ENCODE measurements at places on chromosomes 7 and 10.
A peak's percentile ranks its signal among the peaks of the same experiment; 100 is the strongest.

DNA sequence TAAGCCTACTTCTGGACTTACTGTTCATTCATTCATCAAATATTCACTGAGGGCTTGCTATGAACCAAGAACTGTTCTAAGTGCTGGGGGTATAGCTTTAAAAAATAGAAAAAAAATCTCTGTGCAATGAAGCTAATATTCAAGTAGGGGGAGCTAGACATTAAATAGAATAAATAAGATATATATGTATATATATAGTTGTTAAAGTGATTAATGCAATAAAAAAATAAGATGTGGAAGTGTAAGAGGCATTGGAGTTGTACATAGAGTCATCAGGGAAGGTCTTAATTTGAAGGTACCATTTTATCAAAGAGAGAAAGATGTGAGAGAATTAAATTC, 181.2 kb upstream of the AGR3 start:
- DNase-seq, result no peak

GRCh38 chr7:31603046-31603445, 84.0 kb upstream of the PPP1R17 start:
- no peak for DNase-seq

GRCh38 chr10:128517167-128517566, 390.9 kb upstream of the MKI67 start:
- no peak for DNase-seq

- no peak for DNase-seq
Observed at GRCh38 chr10:44056206-44056605, 328.7 kb downstream of the CXCL12 start.

DNA sequence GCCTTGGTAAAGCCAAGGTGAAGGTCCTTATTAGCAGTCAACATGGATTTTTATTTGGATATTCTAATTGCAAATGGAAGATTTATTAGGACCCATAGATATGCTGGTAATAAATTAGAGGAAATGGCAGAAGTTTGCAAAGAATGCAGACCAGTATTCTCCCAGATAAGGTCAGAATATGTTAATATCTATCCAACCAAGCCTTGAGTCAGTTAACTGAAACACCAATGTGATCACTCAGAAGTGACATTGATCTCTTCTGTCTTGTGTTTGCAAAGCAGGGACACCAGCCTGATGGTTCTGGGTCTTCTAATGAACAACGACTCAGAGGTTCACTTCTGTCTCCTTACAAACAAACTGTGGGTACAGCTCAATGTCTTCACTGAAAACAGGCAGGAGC, 21.5 kb downstream of the UROS start:
- DNase-seq, result no peak

- peak; percentile 7 for DNase-seq
Observed at GRCh38 chr10:104339469-104340110, 1.3 kb upstream of the ITPRIP start.

GRCh38 chr10:128540128-128540762, 414.0 kb upstream of the MKI67 start:
- DNase-seq, result no peak

GRCh38 chr10:58651040-58651439, 138.4 kb downstream of the BICC1 start:
- no peak for DNase-seq

DNA sequence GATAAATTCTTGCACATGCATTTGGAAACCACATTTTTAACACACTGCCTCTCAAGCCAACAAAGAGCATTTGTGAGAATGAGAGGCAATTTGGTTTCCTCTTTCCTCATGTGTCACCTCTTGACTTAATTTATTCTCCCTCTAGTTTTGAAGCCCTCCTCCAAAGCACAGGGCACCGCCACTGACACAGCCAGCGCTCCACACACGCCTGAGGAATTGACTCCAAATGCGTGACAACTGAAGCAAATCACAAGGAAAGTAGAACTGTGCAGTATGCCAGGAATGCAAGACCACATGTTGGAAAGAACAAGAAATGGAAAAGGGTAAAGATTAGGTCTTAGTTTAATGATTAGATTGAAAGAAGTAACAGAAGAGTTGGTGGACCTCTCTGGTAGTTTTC, 173.3 kb downstream of the LSM5 start:
- no peak for DNase-seq

DNA sequence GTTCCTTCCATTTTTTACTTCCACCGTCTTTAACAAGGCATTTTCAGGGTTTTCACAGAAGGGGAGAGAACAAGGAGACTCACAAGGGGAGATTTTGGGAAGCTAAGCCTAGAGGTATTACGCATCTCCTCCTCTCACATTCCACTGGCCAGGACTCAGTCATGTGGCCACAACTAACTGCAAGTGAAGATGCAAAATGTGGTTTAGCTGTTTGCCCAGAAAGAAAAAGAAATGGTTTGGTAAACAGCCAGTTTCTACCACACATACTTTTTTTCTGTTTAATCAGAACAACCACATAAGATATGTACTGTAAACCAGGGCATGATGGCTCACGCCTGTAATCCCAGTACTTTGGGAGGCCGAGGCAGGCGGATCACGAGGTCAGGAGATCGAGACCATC, 21.4 kb upstream of the HELLS start:
- DNase-seq, result no peak

- DNase-seq, result no peak
Observed at GRCh38 chr7:16450366-16450765, 15.2 kb downstream of the SOSTDC1 start.

- no peak for DNase-seq
Observed at GRCh38 chr10:2993636-2994035, 73.7 kb upstream of the PFKP start.

GRCh38 chr10:63346015-63346441, 119.7 kb downstream of the JMJD1C start:
- DNase-seq, result no peak

DNA sequence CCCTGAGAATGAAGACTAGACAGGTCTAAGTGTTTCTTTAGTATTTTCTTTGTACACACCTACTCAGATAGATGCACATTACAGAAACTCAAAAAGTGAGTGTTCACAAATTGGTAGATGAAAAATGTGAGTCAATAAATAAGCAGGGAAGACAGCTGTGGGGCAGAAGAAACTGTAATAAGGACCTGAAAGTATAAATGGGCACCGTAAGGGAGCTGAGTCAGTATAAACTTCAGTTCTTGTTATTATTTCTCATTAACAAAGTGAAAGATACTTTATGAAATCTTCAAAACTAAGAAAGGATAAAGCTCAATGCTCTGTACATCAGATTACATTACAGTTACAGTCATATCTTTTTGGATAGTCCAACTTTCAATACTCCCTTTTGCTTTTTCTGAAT, 2.5 kb downstream of the MTPN start:
- no peak for DNase-seq

- DNase-seq, result no peak
Observed at GRCh38 chr7:28889290-28889689, 68.8 kb downstream of the TRIL start.

DNA sequence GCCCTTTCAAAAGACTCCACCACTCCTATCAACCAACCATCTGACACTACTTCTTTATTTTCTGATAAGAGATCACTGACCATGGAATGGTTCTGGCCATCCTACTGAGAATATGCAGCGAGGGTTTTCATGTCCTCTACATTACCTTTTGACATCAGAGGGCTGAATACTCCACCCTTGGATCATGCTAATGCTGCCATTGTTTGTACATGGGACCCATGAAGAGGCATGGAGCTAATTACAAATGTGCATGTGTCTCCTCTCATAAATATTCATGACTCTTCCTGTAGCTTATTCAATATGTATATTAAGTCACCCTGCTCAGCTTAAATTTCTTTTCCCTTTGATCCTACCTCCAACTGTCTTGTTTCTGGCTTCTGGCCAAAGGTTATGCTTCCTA, 1065.8 kb upstream of the GHITM start:
- DNase-seq, result no peak

- no peak for DNase-seq
Observed at GRCh38 chr10:108521827-108522492, 1357.5 kb upstream of the SORCS1 start.

DNA sequence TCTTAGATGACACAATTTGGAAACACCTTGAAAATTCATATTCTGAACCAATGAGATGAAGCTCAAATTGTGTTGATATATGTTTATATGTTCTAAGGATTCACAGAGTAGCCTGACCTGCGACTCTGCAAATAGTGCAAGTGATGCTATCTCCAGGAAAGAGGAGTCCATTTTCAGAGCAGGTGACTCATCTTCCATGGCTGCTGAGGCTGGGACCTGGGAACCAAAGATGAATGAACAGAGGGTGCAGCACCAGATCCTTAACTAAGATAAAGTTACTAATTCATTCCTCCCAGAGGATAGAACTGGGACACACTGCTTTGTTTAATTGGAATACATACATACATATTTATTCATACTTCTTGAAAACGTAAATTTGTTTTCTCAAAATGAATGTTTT, 240.6 kb upstream of the SEMA3C start:
- DNase-seq, result no peak

- DNase-seq, result no peak
Observed at GRCh38 chr10:128124813-128125403, 1.3 kb downstream of the MKI67 start.

DNA sequence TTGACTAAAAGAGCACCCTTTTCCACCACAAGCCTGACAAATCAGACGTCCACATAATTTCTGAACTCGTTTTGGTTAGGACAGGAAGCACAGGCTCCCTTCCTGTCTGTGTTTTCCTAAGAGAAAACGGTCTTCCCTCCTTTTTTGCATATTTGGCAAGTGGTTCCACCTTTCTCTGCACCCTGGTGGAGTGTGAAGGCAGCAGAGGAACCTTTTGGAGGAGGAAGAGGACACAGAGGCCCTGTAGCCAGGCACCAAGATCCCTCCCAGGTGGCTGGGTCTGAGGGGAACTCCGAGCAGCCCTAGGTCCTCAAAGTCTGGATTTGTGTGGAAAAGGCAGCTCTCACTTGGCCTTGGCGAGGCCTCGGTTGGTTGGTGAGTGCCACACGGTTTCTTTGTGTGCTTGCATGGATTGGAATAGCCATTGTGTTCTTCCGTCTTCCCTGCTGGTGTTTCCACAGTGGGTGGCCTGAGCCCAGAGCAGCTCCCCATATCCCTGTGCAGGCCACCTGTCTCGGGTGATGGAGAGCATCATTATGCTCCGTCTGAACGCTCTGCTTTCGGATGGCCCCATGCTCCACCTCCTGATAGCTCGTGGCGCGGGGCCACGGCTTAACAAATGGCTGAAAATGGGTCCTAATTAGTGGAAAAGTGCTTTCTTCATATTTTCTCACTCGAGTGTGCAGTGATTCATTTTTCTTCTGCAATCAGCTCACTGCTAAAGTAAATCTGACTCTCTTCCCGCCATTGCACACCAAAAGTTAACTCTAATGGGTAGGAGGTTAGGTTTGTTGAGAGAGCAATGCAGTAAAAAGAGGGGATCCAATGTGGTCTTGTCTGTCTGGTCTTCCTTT, 4.2 kb downstream of the IKZF1 start:
- peak; percentile 39 for DNase-seq

GRCh38 chr7:29322023-29322712, 127.6 kb downstream of the CHN2 start:
- no peak for DNase-seq

GRCh38 chr10:90860790-90861189, 3.0 kb upstream of the HTR7 start:
- no peak for DNase-seq

DNA sequence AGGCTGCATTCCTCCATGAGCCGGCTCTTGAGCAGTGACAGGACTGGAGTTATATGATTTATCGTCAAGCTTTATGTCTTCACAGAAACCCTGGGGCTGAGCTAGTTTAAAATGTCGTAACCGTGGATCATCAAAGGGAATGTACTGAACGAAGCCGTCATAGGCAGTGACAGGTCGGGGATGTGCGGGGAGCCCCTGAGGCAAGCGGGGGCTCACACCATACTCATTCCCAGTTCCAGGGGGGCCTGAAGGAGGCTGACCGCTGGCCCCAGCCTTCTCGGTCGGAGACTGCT, 30.7 kb downstream of the JCAD start:
- no peak for DNase-seq

DNA sequence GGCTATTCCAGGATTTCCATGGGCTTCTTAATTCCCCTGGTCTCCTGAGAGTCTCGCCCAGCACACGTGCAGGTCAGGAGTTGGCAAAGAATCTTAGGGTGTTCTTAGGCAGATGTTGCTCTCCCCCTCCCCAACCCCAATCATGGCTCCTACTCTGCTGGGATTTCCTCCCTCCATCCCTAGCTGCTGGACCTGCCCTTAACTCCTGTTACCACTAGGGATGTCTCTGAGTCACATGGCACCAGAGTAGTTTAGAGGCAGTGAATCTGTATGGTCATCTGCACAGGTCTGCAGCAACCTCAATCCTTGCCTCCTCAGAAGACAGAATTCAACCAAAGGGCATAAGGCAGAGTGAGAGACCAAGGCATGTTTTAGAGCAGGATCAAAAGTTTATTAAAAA, 51.8 kb upstream of the CHST3 start:
- DNase-seq, result no peak

GRCh38 chr10:105797234-105797890, 1156.3 kb downstream of the SORCS3 start:
- DNase-seq, result no peak

DNA sequence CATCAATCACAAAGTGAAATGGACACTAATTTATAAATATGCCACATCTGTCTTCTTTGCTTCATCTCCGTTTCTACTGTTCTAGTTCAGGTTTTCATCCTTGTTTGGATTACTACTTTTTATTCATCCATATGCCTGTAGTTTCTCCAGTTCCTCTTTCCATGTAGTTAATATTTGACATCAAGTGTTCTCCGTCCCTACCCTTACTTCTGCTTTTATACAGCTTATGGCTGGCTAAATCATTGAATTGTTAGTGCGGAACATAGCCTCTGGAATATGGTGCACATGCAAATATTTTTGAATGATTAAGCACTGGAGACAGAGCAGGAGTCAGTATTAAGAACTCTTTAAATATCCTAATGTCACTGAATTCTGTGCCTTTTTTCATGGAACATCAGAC, 230.0 kb upstream of the PPP1R3A start:
- no peak for DNase-seq

DNA sequence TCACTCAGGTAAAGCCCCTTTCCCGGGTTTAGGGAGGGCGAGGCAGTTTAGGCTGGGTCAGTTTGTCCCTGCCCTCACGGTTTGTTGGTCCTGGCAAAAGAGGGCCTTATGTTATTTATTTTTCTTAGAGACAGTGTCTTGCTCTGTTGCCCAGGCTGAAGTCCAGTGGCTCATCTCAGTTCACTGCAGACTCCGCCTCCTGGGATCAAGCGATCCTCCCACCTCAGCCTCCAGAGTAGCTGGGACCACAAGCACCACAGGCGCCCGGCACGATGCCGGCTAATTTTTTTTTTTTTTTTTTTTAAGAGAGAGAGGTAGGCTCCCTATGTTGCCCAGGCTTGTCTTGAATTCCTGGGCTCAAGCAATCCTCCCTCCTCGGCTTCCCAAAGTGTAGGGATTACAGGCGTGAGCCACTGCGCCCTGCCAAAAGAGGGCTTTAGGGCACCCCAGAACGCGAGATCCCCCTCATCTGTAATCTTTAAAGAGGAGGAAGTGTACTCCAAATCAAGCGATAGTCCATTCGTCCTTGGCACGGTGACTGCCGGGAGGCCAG, 626 bp upstream of the BMS1 start:
- no peak for DNase-seq
